ENCODE measurements at places on chromosomes 7 and 10.

GRCh38 chr7:66043681-66044497 is 31.7 kb upstream of the ASL start:
- DNase-seq: peak; percentile 19

DNA sequence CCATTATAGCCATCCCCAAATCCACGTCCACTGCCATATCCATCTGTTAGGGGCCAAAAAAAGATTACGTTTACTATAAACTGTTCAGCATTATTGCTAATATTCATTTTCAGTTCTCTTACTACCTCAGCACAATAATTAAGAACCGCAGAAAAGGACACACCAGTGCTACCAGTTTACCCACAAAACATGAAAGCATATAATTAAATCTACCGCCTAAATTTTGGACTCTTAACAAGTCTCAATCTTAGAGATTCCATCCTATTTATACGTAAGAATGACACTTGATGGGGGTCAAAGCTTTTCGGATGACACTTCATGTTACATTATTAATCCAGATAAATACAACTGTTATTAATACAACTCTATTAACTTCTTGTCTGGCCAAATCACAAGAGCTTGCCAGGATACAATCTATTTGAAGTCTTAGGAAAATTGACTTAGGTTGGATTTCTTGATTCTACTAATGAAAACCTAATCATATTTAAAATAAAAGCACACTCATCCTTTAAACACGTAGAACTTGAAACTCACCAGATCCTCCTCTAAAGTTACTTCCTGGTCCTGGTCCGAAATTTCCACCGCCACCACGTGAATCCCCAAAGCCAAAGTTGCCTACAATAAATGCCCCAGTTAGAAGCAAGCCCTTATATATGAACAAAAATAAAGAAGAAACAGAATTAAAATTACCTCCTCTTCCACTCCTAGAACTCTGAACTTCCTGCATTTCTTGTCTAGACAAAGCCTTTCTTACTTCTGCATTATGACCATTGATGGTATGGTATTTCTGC is 4.5 kb downstream of the HNRNPA2B1 start:
- no peak for DNase-seq

DNA sequence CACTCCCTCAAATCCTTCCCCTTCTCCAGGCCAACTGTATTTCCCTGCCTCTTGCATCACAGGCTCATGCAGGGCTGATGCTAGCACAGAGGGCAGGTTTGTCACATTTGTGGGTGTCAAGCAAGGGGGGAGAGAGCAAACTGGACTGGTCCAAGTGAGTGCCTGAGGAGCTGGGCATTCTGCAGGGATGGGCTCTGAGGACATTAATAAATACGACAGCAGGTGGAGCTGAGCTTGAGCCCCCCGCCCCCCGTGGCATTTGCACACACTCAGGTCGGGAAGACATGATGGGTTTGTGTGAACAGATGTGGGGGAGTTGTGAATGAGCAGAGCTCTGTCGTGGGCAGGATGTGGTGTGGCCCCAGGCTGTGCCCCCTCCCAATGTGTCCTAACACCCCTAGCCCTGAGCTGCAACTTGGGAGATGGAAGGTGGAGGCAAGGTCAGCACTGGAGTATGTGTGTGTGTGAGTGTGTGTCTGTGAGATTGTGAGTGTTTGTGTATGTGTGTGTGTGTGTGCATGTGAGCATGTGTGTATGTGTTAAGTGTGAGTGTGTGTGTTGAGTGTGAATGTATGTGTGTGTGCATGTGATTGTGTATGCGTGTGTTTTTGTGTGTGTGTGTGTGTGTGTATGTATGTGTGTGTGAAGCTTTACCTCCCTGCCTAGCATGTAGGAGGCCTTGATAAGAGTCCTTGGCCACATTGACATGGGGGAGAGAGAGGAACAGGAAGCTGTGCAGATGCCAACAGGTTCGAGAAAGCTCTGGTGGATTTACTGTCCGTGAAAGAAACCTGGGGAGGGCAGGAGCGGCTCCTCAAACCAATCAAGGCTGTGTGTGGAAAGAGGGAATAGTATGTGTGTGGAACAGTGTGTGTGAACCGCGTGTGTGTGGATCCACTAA is 9.1 kb downstream of the RASSF4 start:
- no peak for DNase-seq

GRCh38 chr7:73719806-73720169 is 319 bp upstream of the STX1A start:
- no peak for DNase-seq

- DNase-seq: no peak
Measured at GRCh38 chr10:30688456-30688855, 58.9 kb upstream of the LYZL2 start.

- no peak for DNase-seq
Measured at GRCh38 chr10:114003161-114003941, 40.3 kb upstream of the ADRB1 start.

DNA sequence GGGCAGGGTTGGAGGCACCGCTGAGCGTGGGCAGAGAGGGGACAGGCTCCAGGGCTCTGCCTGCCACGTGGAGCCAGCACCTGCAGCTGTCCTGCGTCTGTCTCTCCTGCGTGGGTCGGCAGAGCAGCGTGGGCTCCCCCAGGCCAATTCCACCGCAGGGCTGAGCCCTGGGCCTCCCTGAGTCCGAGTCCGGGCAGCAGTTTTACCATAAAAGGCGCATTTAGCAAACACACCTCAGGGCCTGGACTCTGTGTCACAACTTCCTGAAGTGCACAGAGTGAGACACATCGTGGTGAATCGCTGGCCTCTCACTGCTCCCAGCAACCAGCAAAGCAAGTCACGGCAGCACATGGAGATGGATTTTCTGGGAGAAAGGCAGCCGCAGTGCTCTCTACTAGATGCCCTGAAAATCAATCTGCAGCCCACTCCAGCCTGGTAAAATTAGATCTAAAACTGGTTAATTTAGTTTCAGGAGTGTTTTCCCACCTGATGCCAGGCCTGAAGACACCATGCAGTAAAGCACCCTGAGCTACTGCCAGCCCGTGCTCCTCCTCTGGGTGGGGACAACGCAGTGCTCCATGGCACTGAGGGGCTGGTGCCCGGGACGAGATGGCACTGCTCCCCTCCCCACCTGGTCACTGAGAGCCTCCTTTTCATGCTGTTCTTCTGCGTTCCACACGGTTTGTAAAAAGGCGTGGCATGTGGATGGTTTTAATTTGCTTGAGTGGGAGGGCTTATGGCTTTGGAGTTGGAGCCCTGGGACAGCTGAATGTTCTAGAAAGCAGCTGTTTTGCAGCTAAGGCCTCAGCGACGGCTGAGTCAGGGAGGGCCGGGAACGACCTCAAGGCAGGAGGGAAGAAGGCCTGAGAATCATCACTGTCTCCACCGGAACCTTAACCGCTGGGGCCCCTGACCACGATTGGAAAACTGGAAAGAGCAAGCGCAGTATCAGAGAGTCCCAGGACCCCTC is 336.9 kb downstream of the ADARB2 start:
- no peak for DNase-seq

DNA sequence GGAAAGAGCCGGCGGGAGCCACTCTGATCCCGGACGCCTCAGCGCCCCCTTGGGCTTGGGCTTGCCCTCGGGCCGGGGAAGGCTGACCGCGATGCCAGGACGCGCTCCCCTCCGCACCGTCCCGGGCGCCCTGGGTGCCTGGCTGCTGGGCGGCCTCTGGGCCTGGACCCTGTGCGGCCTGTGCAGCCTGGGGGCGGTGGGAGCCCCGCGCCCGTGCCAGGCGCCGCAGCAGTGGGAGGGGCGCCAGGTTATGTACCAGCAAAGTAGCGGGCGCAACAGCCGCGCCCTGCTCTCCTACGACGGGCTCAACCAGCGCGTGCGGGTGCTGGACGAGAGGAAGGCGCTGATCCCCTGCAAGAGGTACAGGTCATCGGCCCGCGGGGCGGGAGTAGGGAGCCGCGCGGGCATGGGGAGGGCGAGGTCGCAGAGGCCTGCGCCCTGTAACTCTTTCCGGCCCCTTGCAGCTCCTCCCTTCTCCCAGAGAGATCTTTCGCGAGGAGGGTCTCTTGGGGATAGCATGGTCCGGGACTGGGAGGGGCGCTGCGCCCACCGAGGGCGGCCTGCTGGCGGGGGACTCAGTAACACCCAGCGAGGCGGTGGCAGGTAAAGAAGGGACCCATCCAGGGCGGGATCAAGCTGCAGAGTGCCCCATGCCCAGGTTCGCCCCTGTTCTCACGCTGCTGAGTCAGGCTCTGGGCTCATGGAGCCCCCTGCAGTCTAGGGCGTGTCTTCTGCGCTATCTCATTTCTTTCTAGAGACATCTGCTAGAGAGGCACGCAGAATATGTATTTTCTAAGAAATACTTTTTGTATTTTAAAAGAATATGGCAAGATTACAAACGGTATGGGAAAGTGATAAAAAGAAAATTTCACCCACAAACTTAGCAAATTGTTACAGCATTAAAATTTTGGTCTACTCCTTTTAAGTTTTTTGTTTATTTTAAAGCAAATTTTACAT is 687 bp downstream of the EPDR1 start:
- no peak for DNase-seq

- DNase-seq: no peak
Measured at GRCh38 chr7:129790136-129790535, 162.6 kb downstream of the UBE2H start.

DNA sequence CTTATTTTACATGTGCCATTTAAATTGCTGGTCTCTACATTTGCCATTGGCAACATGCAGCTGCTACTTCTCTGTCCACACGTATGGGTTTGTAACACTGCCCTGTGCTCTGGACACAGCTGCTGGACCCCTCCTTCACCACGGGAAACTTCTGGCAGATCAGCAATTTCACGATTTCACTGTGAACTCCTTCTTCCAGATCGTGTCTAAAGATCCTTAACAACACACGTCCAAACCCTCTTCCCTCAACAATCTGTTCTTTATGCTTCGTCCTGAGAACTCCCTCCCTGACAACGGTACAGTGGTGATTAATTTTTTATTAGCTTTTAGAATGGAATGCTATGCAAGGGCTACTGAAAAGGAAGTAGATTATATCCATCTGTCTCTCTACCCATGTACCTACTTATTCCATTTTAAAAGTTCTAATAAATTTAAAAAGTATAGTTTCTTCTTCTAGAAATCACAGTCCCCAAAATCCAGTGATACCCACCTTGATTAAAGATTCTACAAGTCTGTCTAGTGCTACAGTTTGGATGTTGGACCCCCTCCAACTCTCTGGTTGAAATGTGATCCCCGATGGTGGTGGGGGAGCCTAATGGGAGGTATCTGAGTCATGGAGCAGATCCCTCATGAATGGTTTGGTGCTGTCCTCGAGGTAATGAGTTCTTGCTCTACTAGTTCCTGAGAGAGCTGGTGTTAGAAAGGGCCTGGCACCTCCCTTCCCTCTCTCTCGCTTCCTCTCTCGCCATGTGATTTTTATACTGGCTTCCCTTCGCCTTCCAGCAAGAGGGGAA is 81.0 kb downstream of the KIAA1549 start:
- DNase-seq: no peak

DNA sequence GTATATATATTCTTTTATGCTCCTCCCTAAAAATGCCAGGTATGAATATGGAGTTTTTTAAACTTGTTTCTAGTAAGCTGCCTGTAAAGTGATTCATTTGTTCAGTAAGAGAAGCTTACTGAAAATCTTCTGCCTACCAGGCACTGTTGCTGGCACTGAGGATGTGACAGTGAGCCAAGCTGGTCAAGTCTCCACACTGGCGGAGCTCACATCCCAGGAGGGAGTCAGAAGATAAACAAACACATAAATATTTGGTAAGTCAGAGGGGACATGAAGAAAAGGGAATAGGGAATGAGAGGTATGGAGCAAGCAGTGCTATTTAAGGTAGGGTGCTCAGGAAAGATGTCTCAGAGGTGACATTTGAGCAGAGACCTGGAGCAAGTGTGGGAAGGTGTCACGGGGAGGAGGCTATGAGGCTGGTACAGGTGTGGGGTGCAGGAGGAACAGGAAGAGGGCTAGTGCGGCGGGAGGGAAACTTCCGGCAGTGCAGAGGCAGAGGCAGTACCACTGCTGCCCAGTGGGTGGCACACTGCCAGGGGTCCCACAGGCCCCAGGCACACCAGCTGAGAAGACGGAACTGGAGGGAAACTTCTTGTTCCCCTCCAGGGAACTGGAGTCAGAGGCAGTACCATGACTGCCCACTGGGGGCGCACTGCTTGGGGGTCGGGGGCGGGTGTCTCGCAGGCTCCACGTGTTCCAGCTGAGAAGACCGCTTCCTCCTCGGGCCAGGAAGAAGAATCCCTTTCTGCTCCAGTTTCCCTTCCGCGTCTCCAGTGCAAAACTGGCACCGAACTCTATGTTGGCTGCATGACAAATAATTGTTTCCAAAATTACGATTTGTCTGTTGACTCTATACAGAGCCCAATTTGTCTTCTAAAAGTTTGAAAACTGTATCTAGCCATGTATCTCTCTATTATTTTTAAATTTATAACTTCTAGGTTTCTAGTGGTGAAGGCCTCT is 161.0 kb downstream of the TEX36 start:
- peak; percentile 22 for DNase-seq
